BJ (cell line): ENCODE measurements at places on chromosomes 11 and 22.

DNA sequence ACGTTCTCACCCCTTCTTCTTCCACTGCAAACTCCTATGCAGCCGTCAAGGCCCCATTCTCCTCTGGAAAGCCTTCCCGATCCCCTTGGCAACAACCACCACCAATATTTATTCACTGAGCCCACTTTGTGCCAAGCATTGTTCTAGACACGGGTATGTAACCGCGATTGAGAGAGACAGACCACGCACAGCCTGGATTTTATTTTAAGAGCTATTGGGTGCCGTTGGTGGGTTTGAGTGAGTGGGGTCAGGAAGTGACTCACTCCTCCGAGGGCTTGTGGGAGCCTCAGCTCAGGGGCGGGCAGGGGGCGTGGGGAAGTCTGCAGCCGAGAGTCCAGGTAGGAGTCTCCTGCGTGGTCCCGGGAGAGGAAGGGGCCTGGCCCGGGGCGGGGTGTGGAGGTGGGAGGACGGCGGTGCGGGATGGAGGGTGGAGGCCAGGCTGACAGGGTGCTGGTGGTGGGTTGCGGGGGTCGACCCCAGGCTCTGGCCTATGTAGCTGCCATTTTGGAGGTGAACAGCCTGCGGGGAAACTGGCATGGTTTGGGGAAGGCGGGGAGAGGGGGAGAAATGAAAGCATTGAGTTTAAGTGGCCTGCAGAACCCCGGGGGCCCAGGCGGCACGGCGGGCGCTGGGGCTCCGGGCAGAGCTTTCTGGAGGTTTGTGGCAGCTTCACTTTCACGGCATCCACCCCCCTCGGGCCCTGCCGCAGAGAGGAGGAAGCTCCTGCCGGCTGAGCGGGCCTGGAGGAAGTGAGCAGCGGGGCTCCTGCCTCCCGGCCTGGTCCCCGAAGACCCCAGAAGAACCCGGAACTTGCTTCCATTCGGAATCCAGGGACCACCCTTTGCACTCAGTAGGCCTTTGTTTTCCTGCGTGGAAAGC lies 547 bp downstream of the PARVG start:
- DNase-seq, result no peak

GRCh38 chr11:32109138-32109537 lies 18.3 kb downstream of the RCN1 start:
- no peak for DNase-seq

DNA sequence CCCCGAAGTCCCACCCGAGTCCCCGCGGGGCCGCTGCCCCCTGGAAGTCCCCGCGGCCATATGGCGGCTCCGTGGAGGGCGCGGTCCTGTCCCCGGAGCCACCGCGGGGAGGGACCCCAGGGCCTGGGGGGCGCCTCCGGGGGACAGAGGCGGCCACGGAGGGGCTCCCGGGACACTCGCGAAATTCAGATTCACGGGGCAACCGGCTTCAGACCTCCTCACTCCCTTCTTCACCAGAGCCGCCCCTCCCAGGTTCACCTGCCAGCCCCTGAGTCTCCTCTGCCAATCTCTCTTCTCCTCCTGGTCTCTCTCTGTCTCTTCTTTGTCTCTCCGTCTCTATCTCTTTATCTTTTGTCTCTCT lies 28.2 kb upstream of the TOLLIP start:
- no peak for DNase-seq

- no peak for DNase-seq
These were observed 2.3 kb downstream of the SLC7A4 start for GRCh38 chr22:21030032-21030431.

DNA sequence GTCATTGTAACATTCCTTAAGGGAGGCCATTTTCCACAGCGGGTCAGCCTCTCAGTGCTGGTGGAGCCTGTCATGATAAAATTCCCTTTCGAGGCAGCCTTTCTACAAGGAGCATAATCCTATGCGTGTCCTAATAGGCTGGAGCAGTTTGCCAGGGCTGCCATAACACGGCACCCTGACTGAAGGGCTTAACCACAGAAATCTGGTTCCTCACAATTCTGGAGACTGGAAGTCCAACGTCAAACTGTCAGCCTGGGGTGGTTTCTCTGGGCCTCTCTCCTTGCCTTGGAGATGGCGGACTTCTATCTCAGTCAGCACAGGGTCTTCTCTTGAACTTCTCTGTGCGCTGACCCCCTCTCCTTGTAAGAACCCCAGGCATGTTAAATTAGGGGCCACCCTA lies 1.4 kb upstream of the RGL4 start:
- no peak for DNase-seq

DNA sequence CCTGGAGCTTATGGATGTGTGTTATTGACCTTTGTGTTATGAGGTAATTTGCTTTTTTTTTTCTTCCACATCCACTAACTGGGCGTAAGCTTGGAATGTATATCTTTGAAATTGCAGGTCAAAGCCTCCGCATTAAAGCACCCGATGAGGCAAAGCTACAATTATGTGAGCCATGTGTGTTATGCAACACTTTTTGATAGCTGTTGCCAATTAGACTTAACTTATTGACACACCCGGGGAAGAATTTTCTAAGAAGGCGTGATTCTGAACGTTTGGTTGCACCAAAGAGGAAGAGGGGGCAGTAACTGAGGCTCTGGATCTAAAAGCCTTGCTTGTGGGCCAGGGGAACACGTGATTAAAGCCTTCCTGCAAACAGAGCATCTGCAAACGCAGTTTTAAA lies 610 bp upstream of the TEX12 start:
- no peak for DNase-seq

- no peak for DNase-seq
These were observed 15.6 kb upstream of the NECTIN1 start for GRCh38 chr11:119744577-119744976.

DNA sequence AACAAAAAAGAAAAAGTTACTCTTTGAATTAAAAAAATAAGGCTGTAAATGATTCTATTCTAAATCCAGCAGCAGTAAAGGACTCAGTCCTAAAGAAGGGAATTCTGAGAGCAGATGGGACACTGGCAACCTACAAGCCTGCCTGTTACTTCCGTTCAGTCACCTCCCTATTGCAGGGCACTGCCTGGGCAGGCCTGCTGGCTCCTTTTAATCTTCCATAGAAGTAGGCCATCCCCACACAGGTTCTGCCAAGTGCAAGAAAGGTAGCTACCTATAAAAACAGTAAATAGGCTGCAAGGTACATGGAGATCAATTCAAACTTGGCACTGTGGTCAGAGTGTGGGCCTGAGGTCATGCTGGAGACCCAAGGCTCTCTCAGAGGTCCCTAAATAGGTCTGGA lies 136.4 kb downstream of the TRIM44 start:
- DNase-seq, result no peak

GRCh38 chr11:64888729-64889511 lies 10.5 kb upstream of the EHD1 start:
- no peak for DNase-seq

DNA sequence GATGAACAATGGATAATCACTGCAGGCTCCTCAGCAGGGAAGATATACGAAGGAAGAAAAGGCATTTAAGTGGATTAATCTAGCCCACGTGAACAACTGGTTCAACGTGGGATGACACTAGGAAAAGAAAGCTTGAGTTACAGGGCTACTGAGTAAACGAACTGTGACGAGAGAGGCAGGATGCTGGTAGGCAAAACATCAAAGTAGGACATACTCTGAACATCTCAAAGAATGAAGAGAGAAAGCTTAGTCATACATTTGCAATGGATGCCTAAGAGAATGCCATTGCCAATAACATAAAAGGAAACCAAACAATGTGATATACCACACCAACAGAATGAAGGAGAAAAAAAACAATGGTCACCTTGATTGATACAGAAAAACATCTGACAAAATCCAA lies 12.9 kb downstream of the USP28 start:
- no peak for DNase-seq

- DNase-seq, result no peak
These were observed 875.6 kb downstream of the METTL15 start for GRCh38 chr11:28983780-28984179.

DNA sequence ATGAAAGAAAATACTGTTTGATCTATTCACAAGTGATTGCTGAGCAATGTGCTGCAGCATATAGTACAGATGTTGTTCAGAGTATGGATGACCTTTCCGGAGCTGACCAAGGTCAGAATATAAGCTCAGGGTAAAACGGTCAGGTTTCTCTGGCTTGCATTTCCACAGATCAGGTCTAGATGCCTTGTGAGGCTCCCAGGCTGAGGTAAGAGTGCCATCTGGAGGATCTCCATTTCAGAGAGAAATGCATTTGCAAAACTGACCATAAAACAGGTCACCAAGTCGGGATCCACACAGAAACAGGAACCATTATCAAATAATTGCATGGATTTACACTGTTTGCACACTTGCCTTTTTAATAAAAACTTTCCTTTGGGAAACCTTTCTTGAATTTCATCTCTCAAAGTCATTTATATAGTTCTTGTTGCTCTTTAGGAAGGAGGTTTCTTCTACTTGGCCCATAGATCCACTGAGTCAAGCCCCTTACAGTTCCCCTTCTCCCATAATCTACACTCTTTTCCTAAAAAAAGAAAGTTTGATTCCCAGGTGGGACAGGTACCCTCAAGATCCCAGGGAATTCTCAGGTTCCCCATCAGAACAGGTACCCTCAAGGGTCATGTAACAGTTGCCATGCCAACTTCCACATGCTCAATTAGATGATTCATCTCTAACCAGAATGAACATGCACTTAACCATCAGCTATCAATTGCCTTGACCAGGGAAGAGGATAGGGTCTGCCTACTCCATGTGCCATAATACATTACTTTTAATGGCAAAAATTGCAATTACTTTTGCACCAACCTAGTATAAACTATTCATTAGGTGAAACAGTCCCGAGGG lies 25.0 kb upstream of the TMPRSS5 start:
- peak; percentile 9 for DNase-seq

DNA sequence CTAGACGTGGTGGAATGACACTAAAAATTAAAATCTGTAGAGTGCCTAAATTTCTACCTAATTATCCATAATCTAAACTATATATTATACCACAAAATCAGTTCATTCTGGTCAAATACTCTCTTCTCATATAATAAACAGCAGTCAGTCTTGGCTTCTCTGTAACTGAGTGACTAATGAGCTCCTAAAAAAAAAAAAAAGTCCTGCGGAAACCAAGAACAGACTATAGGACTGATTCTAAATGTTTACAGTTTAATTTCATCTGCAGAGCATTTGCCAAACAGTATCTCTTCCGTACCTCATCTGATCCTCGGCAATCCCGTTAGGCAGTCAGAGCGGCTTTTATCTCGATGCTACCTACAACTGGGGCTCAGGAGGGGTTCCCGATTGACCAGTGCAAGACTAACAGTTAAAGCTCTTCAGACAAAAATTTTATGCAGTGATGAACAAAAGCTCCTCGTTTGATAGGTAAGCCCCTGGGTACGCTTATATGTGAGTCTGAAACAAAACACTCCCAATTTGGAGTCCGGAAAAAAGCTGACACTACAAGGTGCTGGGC lies 686 bp downstream of the KIF18A start:
- no peak for DNase-seq

DNA sequence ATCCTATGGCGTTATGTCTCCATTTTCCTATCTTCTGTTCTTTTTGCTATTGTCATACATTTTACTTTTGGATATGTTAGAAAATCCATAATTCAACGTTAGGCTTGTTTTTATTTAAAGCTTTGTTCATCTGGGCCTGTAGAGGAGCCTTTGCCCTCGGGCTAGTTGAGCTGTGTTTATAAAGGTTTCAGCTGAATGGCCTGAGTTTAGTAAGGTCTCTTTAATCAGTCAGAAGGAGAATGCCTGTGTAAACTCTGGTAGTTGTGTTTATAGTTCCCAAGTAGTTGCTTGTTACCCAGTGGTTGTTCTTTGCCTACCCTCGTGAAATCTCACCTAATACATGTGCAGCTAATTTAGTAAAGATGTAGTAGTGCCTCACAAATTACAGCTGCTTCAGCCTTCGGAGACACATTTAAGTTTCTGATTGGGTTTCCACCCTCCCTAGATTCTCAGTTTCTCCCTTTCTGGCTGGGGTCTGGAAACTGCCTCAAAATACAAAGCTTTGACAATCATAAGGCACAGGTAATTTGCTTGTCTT lies 33.1 kb downstream of the MTMR3 start:
- DNase-seq, result no peak

GRCh38 chr11:122091835-122092234 lies 24.2 kb downstream of the BLID start:
- DNase-seq, result no peak

GRCh38 chr22:28933321-28933720 lies 49.9 kb downstream of the ZNRF3 start:
- DNase-seq, result no peak

- DNase-seq, result no peak
These were observed 21.2 kb downstream of the ARRB1 start for GRCh38 chr11:75330291-75330690.

DNA sequence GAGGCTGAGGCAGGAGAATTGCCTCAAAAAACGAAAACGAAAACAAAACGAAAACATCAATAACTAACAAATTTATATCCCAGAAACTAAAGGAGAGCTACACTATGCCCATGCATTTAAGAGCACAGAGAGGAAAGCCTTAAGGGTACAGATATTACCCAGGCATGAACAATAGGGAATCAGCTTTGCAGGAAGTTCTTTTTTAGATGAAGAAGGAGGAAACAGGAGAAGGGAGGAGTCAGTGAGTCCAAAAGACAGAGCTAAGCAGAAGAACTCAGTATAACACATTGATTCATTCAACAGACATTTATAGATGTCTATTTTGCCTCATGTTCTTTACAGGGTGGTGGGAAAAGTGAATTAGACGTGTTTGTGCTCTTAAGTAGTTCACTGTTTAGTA lies 8.3 kb downstream of the MRPL17 start:
- DNase-seq, result no peak
